ENCODE measurements at places on chromosomes 13 and 19. TPM values are rescaled to one million over a fixed set of nuclear protein-coding genes. Genes with fewer than 3 reads are reported as not detected.

The SULT2B1 gene
- not detected for total RNA-seq

The PALM3 gene
- total RNA-seq = 0.18 TPM

The RDH8 gene
- not detected for total RNA-seq

The KLK12 gene
- total RNA-seq = not detected

The ZNF571 gene
- total RNA-seq = 2.1 TPM
